ENCODE measurements at places on chromosomes 16 and 17. TPM values are rescaled to one million over a fixed set of nuclear protein-coding genes. Genes with fewer than 3 reads are reported as not detected.

- no peak for DNase-seq
These were observed 1.9 kb downstream of the SLC13A2 start for GRCh38 chr17:28475151-28475900.

DNA sequence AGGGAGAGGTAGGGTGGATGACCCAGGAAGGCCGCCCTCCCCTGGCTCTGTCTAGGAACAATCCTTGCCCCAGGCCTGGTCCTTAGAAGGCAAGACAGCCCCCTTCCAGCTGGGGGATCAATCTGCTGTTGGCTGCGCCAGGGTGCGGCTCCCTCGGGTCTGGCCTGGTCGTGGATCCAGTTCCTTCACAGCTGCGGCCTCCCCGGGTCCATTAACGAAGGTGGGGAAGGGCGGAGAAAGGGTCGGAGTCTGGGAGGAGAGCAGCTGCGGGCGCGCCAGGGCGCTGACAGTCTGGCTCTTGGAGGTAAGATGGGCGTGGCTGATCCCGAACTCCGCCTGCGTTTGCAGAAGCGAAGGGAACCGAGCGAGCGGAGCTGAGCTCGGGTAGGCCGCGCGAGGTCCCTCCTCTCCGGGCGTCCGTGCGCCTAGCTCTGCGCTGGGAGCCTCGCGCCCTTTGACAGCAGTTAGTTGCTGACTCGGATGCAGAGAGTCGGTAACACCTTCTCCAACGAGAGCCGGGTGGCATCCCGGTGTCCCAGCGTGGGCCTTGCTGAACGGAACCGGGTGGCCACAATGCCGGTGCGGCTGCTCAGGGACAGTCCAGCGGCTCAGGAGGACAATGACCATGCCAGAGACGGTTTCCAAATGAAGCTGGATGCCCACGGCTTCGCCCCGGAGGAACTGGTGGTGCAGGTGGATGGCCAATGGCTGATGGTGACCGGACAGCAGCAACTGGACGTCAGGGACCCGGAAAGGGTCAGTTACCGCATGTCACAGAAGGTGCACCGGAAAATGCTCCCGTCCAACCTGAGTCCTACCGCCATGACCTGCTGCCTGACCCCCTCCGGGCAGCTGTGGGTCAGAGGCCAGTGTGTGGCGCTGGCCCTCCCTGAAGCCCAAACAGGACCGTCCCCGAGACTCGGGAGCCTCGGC is at the start of gene HSPB9:
TSS of gene HSPB9 (plus strand) at position 434 of the 933 bp plus-strand sequence. CDS start at position 481, 47 bp downstream.
- H3K27ac ChIP-seq = no peak within 1 kb of the TSS
- H3K36me3 ChIP-seq = peaks cover 21% of the 10 kb centered on the region
- no peaks in the 10 kb centered on the region for H3K27me3 ChIP-seq
- peaks cover 11% of the 10 kb centered on the region for H3K4me1 ChIP-seq
- H3K4me3 ChIP-seq = no peak within 1 kb of the TSS

DNA sequence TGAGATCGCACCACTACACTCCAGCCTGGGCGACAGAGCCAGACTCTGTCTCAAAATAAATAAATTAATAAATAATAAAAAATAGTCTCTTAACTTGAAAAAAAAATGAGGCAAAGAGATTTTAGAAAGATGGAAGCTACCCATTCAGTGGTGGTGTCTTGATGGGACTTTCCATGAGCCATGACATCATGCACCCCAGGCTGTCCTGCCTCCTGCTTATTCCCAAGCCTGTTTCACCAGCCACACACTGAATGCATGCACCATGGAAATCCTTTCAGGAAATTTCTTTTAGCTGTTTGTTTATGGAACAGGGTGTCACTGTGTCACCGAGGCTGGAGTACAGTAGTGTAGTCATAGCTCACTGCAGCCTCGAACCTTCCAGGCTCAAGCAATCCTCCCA is 8.9 kb upstream of the DLX3 start:
- H3K4me3 ChIP-seq = no peak overlapping the region
- no peak overlapping the region for H3K27ac ChIP-seq
- no peaks in the 10 kb centered on the region for H3K4me1 ChIP-seq
- DNase-seq = no peak
- peaks cover 19% of the 10 kb centered on the region for H3K27me3 ChIP-seq

DNA sequence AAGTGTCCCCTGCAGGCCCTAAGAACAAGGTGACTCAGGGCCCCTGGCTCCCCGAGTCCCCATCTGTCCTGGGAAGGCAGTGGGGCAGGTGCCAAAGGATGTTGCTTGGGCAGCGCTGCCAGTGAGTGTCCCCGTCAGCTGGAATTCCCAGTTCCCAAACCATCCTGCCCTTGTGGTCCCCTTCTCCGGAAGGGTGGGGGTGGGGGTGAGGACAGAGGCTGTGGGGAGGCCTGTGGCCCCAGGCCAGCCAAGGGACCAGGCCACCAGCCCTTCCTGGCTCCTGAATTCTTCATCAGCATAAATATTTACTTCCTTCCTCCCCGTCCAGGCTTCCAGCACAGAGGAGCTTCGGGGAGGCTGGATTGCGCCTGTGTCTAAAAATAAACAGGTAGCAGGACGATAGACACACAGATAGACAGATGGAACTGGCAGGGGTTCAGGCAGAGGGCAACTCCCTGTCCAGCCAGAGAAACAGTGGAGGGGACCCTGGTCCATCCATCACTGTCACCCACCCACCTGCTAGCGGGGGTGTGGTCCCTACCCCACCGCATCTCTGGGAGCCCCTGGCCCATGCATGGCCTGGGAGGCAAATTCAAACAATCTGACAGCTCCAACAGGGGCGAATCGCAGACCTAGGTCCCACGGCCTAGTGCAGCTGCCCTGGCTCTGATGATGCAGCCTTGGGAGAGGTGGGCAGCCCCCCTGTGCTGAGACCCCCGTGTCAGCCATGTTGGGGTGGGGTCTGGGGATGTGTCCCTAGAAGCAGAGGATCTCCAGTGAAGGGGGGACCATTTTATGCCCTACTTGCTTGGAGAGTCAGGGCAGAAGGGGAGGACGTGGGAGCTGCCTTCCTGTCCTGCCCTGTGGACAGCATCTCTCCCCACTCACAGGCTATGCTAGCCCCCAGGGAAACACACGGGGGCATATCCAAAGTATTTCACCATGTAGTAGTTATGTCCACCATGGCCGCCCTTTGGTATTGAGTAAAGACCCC is 13.2 kb downstream of the GLIS2 start:
- no peak for DNase-seq
- peak overlapping the region; percentile 92 for H3K27ac ChIP-seq
- H3K27me3 ChIP-seq = no peaks in the 10 kb centered on the region

- H3K27me3 ChIP-seq = no peaks in the 10 kb centered on the region
- no peak for DNase-seq
- H3K4me3 ChIP-seq = no peak overlapping the region
These were observed 30.9 kb upstream of the CRYBA1 start for GRCh38 chr17:29215717-29216116.

GRCh38 chr16:50160495-50161164 is 7.5 kb downstream of the TENT4B start:
- H3K36me3 ChIP-seq = no peaks in the 10 kb centered on the region
- peaks cover 3% of the 10 kb centered on the region for H3K4me1 ChIP-seq
- H3K27me3 ChIP-seq = no peaks in the 10 kb centered on the region
- H3K4me3 ChIP-seq = no peak overlapping the region
- H3K27ac ChIP-seq = no peak overlapping the region
- DNase-seq = no peak

DNA sequence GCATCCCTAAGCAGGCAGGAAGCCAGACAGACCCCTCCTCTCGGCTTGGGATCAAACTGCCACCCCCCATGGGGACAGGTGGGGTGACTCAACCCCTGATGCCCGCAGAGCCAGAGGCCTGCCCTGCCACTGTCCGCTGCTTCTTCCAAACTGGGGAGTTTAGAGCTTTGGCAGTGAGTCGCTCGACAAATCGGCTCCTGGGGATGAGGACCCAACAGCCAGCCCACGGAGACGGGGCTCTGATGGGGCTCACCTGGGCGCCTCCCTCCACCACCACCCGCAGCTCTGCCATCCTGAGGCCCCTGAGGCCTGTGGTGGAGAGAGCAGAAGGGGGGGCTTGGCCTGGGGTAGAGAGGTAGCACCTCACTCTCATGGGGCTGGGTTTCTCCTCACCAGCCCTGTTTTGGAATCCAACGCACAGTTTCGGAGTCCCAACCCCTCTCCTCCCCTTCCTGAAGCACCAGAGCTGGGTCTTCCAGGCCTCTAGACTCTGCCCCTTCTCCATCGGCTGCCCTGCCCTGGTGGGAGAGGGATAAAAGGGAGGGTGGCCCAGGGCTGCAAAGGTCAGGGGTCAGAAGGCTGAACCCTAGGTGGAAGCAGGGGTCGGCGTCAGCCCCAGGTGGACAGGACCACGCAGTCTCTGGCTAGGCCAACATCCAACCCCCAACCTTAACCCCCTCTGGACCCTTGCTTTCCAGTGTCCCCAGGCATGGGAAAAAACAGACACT is 5.8 kb downstream of the PRSS22 start:
- DNase-seq = no peak
- no peaks in the 10 kb centered on the region for H3K36me3 ChIP-seq
- H3K4me1 ChIP-seq = no peaks in the 10 kb centered on the region
- no peak overlapping the region for H3K4me3 ChIP-seq
- no peaks in the 10 kb centered on the region for H3K27me3 ChIP-seq

C17orf78 gene
- polyA plus RNA-seq = not detected

NPIPA2 gene
- 0.68 TPM for polyA plus RNA-seq

TMEM94 gene
- 40.0 TPM for polyA plus RNA-seq

DBNDD1 gene
- 3.6 TPM for polyA plus RNA-seq

HOXB13 gene
- polyA plus RNA-seq = not detected

CD300E gene
- 81.6 TPM for polyA plus RNA-seq

SP6 gene
- 2.3 TPM for polyA plus RNA-seq

ADGRG1 gene
- polyA plus RNA-seq = 37.2 TPM

ALDH3A1 gene
- polyA plus RNA-seq = 21.6 TPM

RUNDC3A gene
- 0.91 TPM for polyA plus RNA-seq

TGFB1I1 gene
- 25.1 TPM for polyA plus RNA-seq
